ENCODE measurements at places on chromosomes 13 and 19.

- no peak for DNase-seq
These were observed at the start of gene ZNF587B for GRCh38 chr19:57830071-57830602. TSS of gene ZNF587B (plus strand) at chr19:57830299. CDS start at chr19:57830529, 230 bp downstream.

DNA sequence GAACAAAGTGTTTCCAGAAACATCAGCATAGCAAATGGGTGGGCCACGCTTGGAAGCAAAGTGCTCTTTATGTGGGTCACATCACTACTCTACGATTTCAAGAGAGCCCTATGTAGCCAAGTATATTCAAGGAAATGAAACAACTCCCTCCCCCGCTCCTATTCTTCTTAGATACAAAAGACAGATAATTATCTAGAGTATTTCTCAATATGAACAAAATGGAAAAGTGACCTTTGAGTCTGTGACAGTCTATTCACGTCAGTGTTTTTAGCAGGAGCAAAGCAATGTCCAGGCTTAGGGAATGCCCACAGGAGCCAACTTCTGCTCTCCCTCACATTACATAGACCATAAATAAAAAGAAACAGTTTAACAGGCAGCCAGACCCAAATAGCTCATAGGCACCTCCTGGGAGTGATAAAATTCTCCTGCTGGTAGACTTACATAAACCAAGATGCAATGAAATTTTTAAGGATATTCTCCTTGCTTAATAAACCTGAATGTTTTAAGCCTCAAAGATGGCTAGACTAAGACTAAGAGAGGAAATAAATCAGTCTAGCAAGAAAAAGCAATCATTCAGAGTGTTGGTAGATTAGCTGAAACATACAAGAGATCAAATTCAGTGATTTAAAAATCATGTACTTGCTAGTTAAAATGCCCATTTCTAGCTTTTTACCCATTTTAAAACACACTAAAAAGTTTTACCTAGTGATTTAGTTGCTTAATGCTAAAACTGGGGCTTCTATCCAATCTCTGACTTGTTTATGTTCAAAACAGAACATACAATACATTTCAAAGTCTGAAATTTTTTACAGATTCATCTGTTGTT is 182.8 kb downstream of the RGCC start:
- DNase-seq = no peak

- no peak for DNase-seq
These were observed 4.5 kb upstream of the OLFM2 start for GRCh38 chr19:9940778-9941177.

GRCh38 chr19:11203194-11204075 is 6.1 kb upstream of the KANK2 start:
- DNase-seq = peak; percentile 16

GRCh38 chr19:33508941-33509614 is 12.5 kb downstream of the PEPD start:
- no peak for DNase-seq

DNA sequence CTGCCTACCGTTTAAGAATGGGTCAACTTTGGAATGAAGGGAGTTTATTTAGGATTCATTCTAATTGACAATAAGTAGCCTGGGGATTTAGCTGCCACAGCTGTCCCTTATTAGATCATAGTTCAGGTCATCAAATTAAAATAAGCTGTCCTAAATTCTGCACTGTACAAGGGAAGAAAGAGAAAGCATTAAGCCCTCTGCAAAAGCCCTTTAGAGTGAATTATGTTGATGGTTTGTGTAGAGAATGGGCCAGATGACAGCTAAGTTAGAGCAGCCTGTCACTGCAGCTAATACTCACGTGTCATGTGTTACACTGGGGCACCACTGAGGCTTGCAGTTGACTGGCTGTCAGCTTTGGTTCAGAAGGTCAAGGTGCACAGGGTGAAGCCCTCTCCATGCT is 737.1 kb upstream of the SLC10A2 start:
- DNase-seq = no peak

DNA sequence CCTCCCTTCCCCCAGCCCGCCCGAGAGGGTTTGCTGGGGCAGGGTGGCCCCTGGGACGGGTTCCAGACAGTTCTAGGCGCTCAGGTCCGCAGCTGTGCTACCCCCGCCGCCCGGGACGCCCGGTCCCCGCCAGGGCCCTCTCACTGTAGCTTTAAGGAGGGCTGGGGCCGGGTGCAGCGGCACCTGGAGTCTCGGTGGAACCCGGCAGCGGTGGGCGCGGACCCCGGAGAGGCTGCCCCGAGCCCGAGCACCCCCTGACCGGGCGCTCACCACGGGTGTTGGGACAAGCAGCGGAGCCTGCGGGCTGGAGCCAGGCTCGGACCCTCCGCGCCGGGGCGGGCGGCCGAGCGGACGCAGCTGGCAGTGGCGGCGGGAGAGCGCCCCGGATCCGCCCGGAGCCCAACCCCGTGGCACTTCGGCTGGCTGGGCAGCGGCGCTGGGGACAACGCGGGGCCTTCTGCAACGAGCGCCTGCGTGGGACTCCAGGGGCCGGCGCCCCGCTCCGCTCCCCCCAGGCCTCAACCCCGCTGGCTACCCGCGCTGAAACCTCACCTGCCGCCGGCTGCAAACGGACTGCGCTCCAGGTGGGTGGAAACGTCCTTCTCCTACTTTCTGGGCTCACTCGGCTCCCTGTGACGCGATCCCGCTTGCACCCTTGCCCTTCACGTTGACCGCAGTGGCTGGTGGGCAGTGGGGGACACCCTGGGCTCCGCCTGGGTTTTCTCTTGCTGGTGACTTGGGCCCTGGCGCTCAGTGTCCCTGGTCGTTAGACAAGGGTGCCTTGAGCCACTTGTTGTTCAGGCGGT is 81.1 kb downstream of the ZNF429 start:
- no peak for DNase-seq

DNA sequence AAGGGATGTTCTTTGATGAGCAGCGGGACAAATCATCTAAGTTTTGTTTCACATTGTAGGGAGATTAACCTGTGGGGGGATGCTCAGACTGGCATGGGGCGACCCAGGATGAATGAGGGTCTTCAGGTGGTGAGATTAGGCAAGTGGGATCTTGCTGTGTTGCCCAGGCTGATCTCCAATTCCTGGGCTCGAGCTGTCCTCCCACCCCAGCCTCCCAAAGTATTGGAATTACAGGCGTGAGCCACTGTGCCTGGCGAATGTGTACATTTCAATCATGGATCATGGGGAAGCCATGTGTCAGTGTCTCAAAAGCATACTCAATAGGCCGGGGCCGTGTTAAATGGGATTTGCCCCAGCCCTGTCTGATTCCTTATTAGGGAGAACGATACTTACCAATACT is 8.1 kb downstream of the SLC25A42 start:
- no peak for DNase-seq

GRCh38 chr19:32416749-32417456 is 11.3 kb downstream of the DPY19L3 start:
- DNase-seq = no peak

DNA sequence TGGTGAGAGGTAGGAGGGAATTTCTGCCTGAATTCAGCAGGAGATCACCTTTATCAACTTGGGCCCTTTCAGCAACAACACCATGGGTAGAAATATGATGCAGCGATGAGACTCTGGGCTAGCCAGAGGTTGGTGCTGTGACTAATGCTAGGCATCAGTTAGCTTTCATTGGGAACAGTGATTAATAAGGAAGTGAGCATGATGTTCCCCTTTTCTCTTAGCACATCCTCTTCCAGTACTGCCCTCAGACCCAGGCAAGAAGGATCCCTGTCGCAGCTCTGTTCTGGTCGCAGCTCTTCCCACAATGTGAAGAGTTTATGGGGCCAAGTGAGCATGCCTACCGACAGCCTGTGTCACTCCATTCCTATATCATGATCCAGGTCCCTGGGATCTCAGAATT is 100.5 kb downstream of the FLT1 start:
- DNase-seq = no peak

DNA sequence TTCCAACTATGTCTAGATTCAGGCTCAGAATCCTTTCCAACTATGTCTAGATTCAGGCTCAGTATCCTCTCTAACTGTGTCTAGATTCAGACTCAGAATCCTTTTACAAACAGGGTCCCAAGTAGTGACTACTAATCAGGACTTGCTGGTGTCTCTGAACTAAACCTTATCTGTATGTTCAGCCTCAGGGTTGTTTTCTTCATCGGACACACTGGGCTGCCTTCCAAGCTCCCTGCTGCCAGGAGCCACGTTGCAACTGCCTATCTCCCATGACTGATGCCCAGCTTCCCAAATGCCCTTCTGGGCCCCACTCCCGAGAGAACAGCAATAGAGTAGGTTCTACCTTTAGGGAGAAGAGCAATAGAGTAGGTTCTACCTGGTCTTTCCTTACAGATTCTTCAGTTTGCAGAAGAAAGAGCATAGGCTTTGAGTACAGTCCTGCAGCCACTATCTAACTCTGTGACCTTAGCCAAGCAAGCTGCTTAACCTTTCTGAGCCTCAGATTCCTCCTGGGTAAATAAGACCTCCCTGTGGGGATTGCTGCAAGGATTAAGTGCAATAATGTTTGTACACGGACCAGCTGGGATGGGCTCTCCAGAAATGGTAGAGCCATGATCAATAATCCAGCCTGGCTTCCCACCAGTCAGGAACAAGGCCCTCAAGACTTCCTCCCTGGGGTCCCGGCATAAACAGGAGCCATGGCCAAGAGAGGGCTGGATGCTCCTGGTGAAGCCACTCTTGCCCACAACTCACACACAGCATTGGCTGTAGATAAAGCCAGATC is 61.5 kb downstream of the ZIC5 start:
- no peak for DNase-seq

DNA sequence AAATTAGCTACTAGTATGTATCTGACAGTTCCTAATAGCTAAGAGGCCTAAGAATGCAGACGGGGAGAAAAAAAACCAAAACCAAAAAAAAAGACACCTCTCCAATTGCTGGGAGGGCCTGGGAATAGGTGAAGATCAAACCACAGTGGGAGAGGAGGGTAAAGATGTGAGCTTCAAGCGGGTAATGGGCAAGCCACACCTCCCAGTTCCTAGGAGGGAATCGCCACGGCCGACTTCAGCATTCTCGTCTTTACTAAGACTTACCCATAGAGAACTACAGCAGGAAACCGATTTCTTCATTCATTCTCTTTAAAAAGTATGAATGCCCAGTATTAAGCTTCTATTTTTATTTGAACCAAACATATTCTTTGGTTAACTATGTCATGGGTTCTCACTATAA is 5.6 kb upstream of the EEF1AKMT1 start:
- DNase-seq = no peak

DNA sequence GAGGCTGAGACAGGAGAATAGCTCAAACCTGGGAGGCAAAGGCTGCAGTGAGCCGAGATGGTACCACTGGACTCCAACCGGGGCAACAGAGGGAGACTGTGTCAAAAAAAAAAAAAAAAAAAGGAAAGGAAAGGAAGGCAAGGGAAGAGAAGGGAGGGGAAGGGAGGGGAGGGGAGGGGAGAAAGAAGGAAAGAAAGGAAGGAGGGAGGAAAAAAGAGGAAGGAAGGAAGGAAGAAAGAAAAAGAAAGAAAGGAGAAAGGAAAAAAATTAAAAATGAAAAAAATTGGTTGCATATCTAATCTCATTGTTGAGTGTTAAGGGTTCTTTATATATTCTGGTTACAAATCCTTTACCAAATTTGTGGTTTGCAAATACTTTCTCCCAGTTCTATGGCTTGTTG is 45.7 kb downstream of the ACSBG2 start:
- DNase-seq = no peak

- no peak for DNase-seq
These were observed 14.3 kb downstream of the ACTL9 start for GRCh38 chr19:8684001-8684902.

DNA sequence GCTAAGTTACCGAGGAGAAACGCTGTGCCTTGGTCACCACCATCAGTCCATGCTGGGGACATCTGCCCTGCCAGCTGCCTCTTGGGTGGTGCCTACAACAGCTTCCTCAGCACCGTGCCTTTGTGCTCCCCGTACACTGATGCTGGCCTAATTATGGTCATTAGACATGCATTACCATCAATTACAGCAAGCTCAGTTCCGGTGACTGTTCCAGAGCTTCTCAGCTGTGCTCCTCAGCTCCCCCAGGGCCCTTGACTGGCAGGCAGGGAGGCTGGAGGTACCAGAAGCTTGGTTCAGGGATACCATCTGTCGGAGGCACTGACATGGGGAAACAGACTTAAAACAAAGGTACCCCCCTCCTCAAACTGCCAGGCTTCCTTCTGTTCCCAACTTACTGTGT is 40.2 kb downstream of the CILP2 start:
- DNase-seq = no peak

DNA sequence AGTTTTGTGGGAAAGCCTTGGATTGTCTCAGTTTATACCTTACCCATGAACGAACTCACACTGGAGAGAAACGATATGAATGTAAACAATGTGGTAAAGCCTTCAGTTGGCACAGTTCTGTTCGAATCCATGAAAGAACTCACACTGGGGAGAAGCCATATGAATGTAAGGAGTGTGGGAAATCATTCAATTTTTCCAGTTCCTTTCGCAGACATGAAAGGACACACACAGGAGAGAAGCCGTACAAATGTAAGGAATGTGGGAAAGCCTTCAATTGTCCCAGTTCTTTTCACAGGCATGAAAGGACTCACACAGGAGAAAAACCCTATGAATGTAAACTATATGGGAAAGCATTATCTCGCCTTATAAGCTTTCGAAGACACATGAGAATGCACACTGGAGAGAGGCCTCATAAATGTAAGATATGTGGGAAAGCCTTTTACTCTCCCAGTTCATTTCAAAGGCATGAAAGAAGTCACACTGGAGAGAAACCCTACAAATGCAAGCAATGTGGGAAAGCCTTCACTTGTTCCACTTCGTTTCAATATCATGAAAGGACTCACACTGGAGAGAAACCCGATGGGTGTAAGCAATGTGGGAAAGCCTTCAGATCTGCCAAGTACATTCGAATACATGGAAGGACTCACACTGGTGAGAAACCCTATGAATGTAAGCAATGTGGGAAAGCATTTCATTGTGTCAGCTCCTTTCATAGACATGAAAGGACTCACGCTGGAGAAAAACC is 7.5 kb upstream of the ZNF440 start:
- DNase-seq = no peak

DNA sequence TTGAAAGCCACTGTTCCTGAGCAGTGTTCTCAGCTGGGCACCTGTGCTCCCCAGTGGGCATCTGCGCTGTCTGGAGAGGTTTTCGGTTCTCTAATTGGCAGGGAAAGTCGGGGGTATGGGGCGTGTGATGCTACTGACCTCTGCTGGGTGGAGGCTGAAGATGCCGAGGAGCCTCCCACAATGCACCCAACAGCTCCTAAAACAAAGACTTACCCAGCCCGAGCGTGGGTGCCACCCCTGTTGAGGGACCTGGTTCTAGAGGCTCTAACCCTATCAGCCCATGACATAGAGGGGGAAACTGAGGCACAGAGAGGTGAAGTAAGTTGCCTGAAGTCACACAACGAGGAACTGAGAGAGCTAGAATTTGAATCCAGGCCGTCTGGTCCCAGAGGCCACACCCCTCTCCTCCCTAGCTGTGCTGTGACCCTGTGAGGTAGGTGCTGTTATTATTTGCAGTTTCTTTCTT is 2.3 kb downstream of the SPACA4 start:
- no peak for DNase-seq

Measured in activated CD4-positive, alpha-beta T cell treated with anti-CD3 and anti-CD28 coated beads for 24 hours (primary cell).